Activated naive CD4-positive, alpha-beta T cell treated with anti-CD3 and anti-CD28 coated beads, Interleukin-2, amount 10 ng/mL, durations not matched to agents 5 hours and 36 hours (primary cell): ENCODE measurements at places on chromosomes 12 and 14. TPM values are rescaled to one million over a fixed set of nuclear protein-coding genes. Genes with fewer than 3 reads are reported as not detected.

STXBP6 gene
- total RNA-seq = not detected

ADAMTS20 gene
- not detected for total RNA-seq

BRI3BP gene
- total RNA-seq = 21.2 TPM

PAPLN gene
- 0.36 TPM for total RNA-seq

SARNP gene
- 77.9 TPM for total RNA-seq

HOXC12 gene
- not detected for total RNA-seq

ERGIC2 gene
- 61.2 TPM for total RNA-seq

SPPL3 gene
- total RNA-seq = 32.8 TPM

GOLGA5 gene
- 17.6 TPM for total RNA-seq

SERPINA9 gene
- not detected for total RNA-seq

SDR9C7 gene
- not detected for total RNA-seq

PCED1B gene
- 117 TPM for total RNA-seq
